AG10803 (cell line): ENCODE measurements at places on chromosomes 6 and 20.

GRCh38 chr6:126701676-126702560 lies 362.0 kb downstream of the CENPW start:
- DNase-seq = no peak

- no peak for DNase-seq
Measured at GRCh38 chr6:40552941-40553340, 34.2 kb downstream of the LRFN2 start.

GRCh38 chr6:16572943-16573342 lies 188.3 kb downstream of the ATXN1 start:
- DNase-seq = no peak

DNA sequence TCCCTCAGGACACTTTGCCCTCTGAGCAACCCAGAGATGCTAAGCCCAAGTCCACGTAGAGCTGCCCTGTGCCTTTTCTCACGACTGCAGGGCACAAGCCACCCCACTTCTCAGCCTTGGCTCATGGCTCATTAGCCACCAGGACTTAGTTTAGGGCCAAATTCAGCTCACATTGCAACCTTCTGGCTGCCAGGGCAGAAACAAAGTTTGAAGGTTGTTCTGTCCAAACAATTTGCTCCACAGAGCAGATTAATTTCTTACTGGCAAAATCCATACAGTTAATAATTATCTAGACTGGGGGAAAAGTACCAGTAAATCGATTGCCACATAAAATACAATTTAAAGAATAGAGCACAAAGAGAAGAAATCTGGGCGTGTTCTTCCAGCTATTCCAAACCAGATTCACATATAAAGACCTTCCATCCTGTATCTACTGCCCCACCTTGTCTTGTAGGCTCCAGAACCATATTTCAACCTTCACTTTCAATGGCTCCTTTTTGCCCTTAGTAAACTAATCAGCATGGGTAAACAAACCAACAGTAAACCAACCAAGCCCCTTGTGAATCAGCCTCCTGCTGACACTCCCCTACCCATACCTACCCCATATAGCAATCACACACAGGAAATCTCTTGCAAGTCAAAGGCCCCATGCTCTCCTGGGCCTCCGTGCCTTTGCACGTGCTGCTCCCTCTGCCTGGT lies 101.9 kb downstream of the QRSL1 start:
- no peak for DNase-seq

DNA sequence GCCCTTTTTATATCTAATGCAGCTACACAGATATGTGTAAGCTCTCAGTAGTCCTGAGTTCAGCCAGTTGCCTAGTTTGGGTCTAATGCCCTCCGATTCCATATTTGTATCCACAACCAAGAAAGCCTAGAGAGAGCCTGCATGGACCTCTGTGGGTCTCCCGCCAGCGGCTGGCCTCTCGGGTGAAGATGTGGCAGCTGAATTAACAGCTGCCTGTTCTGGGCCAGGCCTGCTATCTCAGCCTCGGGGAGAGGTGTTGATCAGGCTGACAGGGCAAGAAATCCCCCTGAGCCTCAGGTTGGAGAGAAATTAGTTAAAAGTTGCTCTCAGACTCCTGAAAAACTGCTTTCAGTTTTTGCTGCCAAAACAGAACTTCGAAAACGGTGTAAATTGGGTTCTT lies 19.8 kb downstream of the PTK7 start:
- no peak for DNase-seq

- peak; percentile 60 for DNase-seq
Measured at GRCh38 chr20:32036716-32037485, 15.1 kb upstream of the HCK start.

- DNase-seq = no peak
Measured at GRCh38 chr6:41451039-41451438, 95.1 kb upstream of the FOXP4 start.

- no peak for DNase-seq
Measured at GRCh38 chr20:50145566-50145965, 8.0 kb downstream of the PEDS1 start.
